ENCODE measurements at places on chromosomes 11 and 22. TPM values are rescaled to one million over a fixed set of nuclear protein-coding genes. Genes with fewer than 3 reads are reported as not detected.

The SYCE3 gene
- total RNA-seq: not detected

The C11orf97 gene
- not detected for total RNA-seq

The CDKN1C gene
- total RNA-seq: 1.3 TPM

The RDX gene
- total RNA-seq: 58.8 TPM

The SCGB1D2 gene
- total RNA-seq: not detected

The TTC28 gene
- 29.3 TPM for total RNA-seq

The LIF gene
- 46.1 TPM for total RNA-seq

The SCUBE1 gene
- not detected for total RNA-seq

The MSANTD2 gene
- 7.8 TPM for total RNA-seq

The DRD2 gene
- total RNA-seq: not detected

The GLYATL2 gene
- total RNA-seq: 1.1 TPM

The BTG4 gene
- total RNA-seq: not detected

The FGF19 gene
- total RNA-seq: not detected

The PAMR1 gene
- total RNA-seq: 74.1 TPM

The OR51B2 gene
- 0.13 TPM for total RNA-seq

The NPAS4 gene
- total RNA-seq: not detected

The ZNF215 gene
- 3.8 TPM for total RNA-seq

The FBLN1 gene
- 150 TPM for total RNA-seq

The HBE1 gene
- not detected for total RNA-seq

The SOX6 gene
- 2.5 TPM for total RNA-seq

The TUT1 gene
- total RNA-seq: 8.7 TPM

The PTPRJ gene
- 12.9 TPM for total RNA-seq

The MPPED2 gene
- 0.20 TPM for total RNA-seq

The C11orf16 gene
- total RNA-seq: not detected

The EXPH5 gene
- total RNA-seq: 0.26 TPM

The ANGPTL5 gene
- not detected for total RNA-seq

The SAAL1 gene
- total RNA-seq: 7.1 TPM

The HDHD5 gene
- 27.9 TPM for total RNA-seq
